WTC11 (cell line): ENCODE measurements at places on chromosomes 5 and 9.
A peak's percentile ranks its signal among the peaks of the same experiment; 100 is the strongest.

DNA sequence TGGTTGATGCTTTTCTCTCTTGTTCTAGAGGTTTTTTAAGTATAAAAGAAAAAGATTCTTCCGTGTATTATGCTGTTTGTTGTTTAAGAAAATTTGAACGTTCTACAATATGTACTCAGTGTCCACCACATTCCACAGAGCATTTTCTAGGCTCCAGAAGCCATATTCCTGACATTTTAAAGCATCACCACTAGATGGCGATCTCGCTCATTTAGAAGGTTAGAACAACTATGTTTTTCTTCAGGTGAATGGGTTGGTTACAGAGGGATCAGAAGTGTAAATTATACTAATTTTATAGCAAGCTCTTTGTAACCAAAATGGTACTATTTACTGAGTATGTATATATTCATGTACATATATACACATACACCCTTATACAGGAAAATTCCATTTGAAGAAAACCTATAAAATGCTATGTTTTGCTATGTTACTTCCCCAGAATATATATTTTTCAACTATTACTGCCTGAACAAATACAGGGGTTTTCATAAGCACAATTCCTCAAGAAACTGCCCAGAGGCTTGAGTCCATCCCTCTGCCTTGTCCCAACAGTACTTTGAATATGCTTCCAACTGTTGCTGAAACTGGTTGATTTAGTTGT is 284.3 kb downstream of the CCDC171 start:
- no peak overlapping the region for H3K27ac ChIP-seq
- no peak for DNase-seq
- no peak overlapping the region for H3K4me3 ChIP-seq
- H3K36me3 ChIP-seq, result no peaks in the 10 kb centered on the region
- no peaks in the 10 kb centered on the region for H3K27me3 ChIP-seq

DNA sequence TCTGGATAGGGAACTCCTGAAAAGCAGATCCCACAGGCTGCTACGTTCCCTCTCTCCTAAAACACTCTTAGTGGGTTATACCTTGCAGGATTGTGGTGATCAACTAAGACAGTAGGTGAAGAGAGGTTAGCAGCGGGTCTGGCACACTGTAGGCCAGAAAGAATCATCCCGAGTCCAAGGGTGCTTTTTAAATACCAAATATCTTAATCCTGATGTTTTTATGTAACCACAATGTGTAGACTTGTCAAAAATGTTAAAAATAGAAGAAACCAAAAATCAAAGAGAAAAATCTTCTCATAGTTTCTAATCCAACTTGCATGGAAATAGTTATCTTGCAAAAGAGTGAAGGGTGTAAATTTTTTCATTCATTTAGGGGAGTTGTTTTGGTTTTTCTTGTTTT is 52.3 kb upstream of the IFNK start:
- DNase-seq, result no peak
- H3K4me1 ChIP-seq, result peaks cover 47% of the 10 kb centered on the region
- H3K4me3 ChIP-seq, result no peak overlapping the region
- no peak overlapping the region for H3K27ac ChIP-seq
- H3K27me3 ChIP-seq, result no peaks in the 10 kb centered on the region

DNA sequence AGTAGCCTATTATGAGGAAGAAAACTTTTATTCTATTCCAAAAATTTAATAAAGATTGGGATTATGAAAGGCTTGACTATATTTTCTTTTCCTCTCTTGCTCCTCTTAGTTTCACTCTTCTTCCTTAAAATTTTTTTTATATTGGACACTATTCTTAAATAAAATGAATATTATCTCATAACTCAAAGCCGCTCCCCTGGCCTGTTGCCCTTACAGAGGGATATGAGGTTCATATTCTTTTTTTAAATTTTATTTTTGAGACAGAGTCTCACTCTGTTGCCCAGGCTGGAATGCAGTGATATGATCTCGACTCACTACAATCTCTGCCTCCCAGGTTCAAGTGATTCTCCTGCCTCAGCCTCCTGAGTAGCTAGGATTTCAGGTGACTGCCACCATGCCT is 106.8 kb upstream of the MPDZ start:
- peaks cover 22% of the 10 kb centered on the region for H3K36me3 ChIP-seq
- no peak overlapping the region for H3K4me3 ChIP-seq
- H3K4me1 ChIP-seq, result no peaks in the 10 kb centered on the region
- no peak for DNase-seq

- DNase-seq, result peak; percentile 31
- H3K36me3 ChIP-seq, result peaks cover 23% of the 10 kb centered on the region
- peaks cover 6% of the 10 kb centered on the region for H3K4me1 ChIP-seq
- H3K27me3 ChIP-seq, result no peaks in the 10 kb centered on the region
- H3K27ac ChIP-seq, result no peak overlapping the region
- no peak overlapping the region for H3K4me3 ChIP-seq
Measured at GRCh38 chr5:160021831-160022446, 13.0 kb downstream of the TTC1 start.

GRCh38 chr9:92965061-92965758 is 17.9 kb downstream of the FGD3 start:
- H3K27ac ChIP-seq, result no peak overlapping the region
- no peak for DNase-seq
- peaks cover 31% of the 10 kb centered on the region for H3K4me1 ChIP-seq
- H3K4me3 ChIP-seq, result no peak overlapping the region
- peaks cover 2% of the 10 kb centered on the region for H3K36me3 ChIP-seq
- no peaks in the 10 kb centered on the region; the same call in 1 of the 2 replicates for H3K27me3 ChIP-seq

DNA sequence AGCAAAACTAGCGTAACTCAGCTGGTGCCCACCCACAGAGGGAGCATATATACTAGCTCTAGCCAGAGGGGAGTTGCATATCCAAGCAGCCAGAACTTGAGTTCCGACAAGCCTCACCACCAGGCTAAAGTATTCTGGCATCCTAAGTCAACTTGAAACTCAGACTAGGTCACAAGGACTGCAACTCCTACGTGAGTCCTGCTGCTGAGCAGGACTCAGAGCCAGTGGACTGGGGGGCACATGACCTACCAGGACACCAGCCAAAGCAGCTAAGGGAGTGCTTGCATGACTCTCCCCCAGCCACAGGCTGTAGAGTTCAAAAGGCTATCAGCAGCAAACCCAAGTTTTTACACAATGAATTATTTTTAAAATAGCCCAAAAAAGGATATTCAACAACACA is 26.1 kb downstream of the SPDL1 start:
- H3K4me3 ChIP-seq, result no peak overlapping the region
- DNase-seq, result peak; percentile 13
- no peaks in the 10 kb centered on the region for H3K4me1 ChIP-seq
- H3K36me3 ChIP-seq, result peaks cover 8% of the 10 kb centered on the region
- H3K27me3 ChIP-seq, result no peaks in the 10 kb centered on the region

DNA sequence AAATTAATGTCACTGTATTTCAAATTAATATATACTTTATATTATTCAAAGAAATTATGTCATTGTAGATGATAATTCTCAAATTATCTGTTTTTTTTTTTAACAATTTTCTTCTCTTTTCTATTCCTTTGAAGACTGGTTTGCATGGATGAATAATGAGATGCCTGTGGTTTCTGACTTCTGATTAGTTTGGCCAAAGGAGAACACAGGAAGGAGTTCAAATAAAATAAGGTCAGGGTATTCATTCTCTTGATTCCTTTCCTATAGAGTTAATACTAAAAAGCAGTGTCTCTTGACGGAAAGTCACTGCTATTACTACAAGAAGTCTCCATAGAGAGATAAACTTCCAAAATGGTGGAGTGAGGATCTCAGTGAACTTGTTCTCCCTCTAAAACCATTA is 279.6 kb upstream of the FTMT start:
- no peaks in the 10 kb centered on the region for H3K4me1 ChIP-seq
- no peak overlapping the region for H3K27ac ChIP-seq
- H3K4me3 ChIP-seq, result no peak overlapping the region

GRCh38 chr9:101601904-101602765 is 7.4 kb upstream of the PPP3R2 start:
- no peaks in the 10 kb centered on the region for H3K27me3 ChIP-seq
- no peak overlapping the region for H3K27ac ChIP-seq
- peaks cover 8% of the 10 kb centered on the region for H3K4me1 ChIP-seq
- no peak overlapping the region for H3K4me3 ChIP-seq
